ENCODE measurements at places on chromosomes 11 and 22. TPM values are rescaled to one million over a fixed set of nuclear protein-coding genes. Genes with fewer than 3 reads are reported as not detected.

DNA sequence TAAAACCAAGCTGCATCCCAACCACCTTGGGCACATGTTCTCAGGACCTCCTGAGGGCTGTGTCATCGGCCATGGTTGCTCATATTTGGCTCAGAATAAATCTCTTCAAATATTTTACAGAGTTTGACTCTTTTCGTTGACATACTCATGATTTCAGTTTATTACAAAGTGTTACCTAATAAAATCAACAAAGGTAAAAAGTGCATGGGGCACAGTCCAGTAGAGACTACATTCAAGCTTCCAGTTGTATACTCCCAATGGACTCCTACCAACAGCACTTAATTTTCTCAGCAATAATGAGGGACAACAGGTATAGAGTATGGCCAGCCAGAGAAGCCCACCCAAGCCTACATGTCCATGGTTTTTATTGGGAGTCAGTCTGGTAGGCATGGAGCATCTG lies 347.9 kb upstream of the FAT3 start:
- DNase-seq = no peak

DNA sequence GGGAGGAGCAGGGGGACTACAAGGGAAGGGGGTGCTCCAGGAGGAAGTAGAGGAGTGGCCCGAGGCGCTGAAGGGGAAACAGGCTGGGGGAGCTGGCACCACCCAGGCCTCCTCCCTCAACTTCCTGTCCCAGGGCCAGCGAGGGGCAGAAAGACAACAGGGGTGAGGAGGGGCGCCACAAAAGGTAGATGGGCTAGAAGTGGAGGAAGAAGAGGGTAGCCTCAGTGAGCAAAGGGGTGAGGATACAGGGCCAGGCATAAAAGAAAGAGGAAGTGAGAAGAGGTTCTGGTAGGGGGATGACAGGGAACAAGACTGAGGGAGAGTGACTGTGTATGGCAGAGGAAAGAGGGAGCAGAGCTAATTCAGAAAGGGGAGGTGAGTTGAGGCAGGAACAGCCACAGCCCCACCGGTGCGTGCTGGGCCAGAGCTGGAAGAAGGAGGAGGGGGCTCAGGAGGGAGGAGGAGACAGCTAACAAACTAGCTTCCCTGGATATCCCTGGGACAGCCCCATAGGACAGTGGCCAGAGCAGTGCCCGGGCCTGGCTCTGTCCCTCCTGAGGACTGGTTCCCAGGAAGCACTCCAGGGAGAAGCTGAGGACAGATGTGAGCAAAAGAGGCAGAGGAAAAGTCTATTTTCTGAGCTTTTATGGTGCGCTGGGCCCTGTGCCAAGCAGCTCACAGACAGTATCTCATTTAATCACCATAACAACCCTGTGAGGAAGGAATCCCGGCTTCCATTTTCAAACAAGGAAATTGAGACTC lies 8.5 kb downstream of the DCHS1 start:
- no peak for DNase-seq

GRCh38 chr22:28051787-28052356 lies 132.8 kb upstream of the PITPNB start:
- DNase-seq = no peak

- no peak for DNase-seq
Observed at GRCh38 chr11:122601141-122602125, 54.1 kb upstream of the UBASH3B start.

GRCh38 chr22:24214467-24215285 lies 30.2 kb downstream of the GGT5 start:
- no peak for DNase-seq

- no peak for DNase-seq
Observed at GRCh38 chr11:69481393-69481844, at the start of gene LINC01488. Gene LINC01488 (plus strand): TSS chr11:69481663.

DNA sequence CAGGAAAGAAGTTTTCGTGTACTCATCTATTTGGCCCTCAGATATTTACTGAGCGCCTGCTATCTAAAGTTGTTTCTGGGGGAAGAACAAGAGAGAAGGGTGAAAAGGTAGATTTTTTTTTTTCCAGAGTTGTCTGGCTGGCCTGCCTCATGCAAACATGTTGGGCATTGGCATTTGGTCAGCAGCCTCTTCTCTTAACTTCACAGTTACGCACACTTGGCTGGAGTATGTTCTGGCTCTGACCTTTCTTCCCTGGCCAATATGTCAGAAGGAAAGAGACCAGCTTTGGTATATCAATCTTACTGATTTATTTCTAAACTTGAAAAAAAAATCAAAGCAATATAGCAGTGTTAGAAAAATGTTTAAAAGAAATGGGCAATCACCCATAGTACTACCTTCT lies 54.2 kb upstream of the GRAMD1B start:
- no peak for DNase-seq

- no peak for DNase-seq
Observed at GRCh38 chr11:62911137-62912130, 9.7 kb downstream of the CHRM1 start.

CHRM1 gene
- total RNA-seq = not detected

RAB36 gene
- total RNA-seq = 5.0 TPM

Measured in esophagus muscularis mucosa (tissue), 4 donors.